ENCODE measurements at places on chromosomes 13 and 19.

DNA sequence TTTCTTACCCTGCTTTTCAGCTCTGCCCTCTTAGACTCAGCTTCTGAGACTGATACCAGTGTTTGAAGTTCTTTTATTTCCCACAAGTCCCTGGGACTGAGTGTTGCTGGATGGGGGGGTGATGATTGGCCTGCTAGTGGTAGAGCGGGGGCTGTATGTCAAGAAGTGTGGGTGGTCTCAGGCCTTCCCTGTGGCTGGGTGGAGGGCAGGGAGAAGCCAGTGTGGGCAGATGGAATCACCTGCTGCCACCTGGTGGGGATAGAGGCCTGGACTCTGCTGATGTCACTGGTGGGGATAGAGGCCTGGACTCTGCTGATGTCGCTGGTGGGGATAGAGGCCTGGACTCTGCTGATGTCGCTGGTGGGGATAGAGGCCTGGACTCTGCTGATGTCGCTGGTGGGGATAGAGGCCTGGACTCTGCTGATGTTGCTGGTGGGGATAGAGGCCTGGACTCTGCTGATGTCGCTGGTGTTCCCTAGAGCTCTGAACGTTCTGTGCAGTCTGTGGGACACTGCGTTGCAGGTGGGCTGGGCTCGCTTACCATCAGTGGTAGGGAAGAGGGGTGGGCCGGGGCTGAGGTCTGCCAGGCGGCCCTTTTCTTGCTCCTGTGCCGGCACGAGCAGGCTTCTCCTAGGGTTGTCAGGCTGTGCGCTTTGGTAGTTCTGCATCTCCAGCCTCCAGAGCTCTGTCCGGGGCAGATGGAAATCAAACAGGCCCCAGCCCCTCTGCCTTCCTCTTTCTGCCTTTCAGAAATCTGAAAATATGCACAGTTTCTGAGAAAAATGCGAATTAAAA is 101.3 kb downstream of the ARHGEF7 start:
- DNase-seq = peak; percentile 10

- DNase-seq = no peak
These were observed 63.8 kb downstream of the SCEL start for GRCh38 chr13:77599351-77599750.

- no peak for DNase-seq
These were observed 45.8 kb downstream of the TMEM255B start for GRCh38 chr13:113804703-113805430.

DNA sequence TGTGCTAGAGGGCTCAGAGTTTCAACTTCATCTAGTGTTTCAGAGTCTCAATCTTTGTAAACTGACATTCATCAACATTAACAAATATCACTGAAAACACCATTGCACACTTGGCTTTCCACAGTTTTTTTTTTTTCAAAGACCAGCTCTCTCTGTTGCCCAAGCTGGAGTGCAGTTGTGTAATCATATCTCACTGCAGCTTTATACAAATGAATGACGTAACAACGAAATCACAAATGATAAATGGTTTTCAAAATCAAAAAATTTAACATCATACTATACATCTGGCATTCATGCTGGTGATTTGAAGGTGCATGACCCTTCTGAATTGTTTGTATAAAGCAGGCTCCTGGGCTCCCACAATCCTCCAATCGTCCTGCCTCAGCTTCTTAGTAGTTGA is 248.0 kb upstream of the TMTC4 start:
- DNase-seq = no peak

DNA sequence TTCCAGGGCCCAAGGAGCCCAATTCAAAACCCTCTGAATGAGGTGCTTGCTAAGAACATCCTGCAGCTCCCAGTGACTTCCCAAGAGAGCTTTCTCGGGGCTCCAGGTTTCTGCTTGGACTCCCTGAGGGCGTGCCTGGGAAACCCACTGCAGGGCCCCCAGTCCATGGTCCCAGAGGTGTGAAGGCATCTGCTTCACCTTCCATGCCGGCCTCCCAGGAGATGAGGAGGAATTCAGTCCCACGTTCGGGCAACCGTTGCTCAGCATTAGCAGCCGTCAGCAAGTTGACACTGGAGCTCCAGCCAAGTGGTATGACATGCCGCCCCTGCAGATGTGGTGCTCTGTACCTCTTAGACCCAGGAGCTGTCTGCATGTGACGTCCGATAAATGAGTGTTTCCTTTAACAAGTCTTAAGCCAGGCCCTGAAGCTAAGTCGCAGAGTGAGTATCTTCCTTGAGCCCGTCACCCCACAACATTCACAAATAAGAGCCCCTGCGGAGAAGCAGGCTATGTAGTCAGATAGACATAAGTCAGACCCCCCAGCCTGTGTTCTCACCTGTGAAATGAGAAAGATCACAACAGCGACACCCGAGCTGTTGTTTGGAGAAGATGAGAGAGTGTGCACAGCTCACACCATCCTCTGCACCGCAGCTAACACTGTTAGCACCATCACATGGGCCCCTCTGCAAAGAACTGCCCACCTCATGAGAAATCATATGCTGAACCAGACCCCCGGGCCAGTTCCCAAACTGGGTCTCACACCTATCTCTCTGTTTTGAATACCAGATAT is 150.3 kb downstream of the KATNAL1 start:
- no peak for DNase-seq

GRCh38 chr13:108575430-108575829 is 54.0 kb upstream of the MYO16 start:
- no peak for DNase-seq

GRCh38 chr13:20497006-20497775 is 28.5 kb downstream of the CRYL1 start:
- no peak for DNase-seq
